Activated CD4-positive, alpha-beta T cell treated with anti-CD3 and anti-CD28 coated beads, Interleukin-2, amount 10 ng/mL, durations not matched to agents 7 days and 5 days (primary cell): ENCODE measurements at places on chromosomes 5 and 9.

- DNase-seq: no peak
Observed at GRCh38 chr9:87714819-87715218, 11.1 kb upstream of the CTSL start.

DNA sequence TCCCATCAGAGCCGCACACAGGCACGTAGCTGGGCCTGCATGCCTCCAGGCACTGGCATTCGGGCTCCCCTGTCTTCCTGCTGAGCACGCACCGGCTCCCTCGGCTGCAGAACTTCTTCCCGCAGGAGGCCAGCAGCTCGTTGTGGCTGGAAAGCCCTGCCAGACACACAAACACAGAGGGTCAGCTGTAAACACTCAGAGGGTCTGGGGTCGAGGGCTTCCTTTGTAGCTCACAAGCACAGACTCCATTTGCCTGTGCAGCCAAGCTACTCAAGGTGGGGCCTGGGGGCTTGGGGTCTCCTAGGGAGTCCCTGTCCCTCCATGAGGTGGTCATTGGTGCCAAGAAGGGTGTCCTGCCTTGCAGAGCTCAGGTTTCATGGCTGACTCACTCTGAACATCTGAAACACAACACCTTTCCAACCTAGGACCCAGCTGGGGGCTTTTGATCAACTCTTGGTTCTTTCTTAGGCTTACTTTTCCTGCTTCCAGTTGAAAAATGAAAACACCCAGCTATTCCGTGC lies 211.4 kb downstream of the FSTL4 start:
- no peak for DNase-seq

DNA sequence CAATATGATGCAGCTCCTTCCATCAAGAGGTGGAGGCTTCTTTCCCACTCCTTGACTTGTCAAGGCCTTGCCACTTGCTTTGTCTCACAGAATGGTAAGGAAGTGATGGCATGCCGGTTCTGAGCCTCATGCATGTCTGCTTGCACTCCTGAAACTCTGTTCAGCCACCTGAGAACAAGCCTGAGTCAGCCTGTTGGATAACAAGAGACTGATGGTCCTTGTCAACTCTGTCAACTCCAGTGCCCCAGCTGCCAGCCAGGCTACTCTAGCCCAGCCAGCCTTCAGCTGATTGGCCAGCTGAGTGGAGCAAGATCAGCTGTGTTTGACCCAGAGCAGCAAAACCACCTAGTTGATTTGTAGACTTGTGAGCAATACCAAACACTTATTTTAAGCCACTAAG lies 4.4 kb upstream of the TENT4A start:
- no peak for DNase-seq

DNA sequence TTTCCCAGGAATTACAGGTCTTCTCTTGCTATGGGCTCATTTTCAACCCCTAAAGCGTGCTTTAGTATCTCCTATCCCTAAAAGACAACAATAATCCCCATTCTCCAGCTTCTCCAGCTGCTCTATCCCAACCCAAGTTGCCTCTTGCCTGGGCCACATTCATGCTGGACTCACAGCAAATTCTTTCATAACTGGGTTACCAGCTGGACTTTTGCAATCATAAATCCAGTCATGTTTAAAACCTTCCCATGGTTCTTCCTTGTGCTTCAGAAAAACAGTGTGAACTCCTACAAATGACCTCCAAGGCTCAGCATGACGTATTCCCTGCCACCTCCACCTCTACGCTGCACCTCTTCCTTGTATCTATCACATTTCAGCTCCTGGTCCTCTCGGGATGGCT lies 346.9 kb downstream of the GADD45G start:
- no peak for DNase-seq

DNA sequence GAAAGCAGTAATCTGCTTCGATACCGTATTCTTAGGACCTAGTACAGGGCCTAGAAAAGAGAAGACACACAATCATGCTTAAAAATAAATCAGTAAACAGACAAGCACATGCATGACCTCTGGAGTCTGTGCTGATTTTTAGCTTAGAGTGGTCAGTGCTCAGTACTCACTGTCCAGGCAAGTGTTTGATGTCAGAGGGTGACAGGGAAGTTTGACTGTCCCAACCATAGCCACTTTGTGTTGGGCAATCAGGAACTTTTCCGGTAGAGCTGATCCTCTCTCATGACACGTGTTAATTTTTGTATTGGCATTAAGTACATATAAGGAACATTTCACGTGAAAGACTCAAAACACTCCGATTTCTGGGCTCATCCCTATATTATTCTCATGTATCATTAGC lies 464.7 kb upstream of the KLF4 start:
- DNase-seq: no peak

- DNase-seq: peak; percentile 61
Observed at GRCh38 chr9:4297786-4298254, 2.0 kb downstream of the GLIS3 start.

DNA sequence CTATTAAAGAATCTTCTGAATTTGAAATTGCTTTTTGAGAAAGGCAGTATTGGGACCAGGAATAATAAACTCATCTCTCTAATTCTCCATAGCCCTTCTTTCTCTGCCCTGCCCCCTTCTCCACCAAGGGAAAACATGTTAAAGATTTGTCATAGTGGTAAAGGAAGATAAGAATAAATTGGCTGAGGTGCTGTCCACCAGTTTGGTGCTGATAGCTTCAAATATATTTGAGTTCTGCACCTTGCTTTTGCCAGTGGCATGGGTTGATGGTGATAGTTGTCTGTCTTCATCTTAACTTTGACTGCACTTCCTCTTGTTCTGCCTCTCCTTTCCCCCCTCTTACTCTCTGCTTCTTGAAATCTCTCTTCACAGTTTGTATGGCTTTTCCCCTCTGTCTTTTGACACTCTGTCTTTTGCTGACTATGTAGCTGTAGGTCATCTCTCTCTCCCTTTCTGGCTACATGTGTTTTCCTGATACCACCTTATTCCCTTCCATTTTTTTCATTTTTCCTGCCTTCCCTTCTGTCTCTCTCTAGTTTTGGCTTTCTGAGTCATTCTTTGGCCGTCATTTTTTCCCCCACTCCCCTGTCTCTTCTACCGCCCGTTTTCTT lies 56.6 kb downstream of the NDUFS4 start:
- DNase-seq: no peak

GRCh38 chr5:27474395-27474794 lies 436.0 kb upstream of the CDH9 start:
- no peak for DNase-seq

DNA sequence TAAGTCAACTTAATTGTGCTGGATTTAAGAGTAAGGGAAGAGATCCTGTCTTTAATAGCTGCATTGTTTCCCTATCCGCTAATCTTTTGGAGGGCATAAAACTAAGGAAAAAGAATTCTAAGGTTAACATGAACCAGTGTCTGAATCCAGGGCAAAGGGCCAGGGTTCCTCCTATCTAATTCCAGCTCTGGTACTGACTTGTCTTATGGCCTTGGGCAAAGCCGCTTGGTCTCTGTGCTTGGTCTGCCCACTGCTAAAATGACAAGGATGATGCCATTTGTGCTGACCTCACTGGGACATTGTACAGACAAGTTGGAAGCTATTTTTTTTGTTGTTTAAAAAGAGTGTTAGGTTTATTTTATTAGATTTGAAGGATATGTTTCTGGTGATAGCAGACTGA lies 334.7 kb upstream of the PIK3R1 start:
- DNase-seq: no peak

DNA sequence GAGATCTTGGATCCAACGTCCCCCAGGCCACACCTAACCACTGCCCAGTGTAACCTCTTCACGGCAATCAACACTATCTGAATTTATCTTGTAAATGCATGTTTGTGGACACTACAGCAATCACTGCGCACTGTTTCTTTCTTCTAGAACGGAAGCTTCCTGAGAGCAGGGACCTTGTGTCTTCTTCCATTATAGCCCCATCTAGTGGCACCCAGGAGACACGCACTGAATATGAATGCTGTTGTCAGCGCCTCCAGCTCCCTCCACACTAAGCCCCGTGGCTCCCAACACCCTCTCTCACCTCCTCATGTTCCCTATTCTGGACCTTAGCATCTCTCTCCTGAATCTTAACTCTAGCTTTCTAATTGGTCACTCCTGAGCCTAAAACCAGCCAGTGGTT lies 72.7 kb downstream of the SMIM23 start:
- DNase-seq: no peak

DNA sequence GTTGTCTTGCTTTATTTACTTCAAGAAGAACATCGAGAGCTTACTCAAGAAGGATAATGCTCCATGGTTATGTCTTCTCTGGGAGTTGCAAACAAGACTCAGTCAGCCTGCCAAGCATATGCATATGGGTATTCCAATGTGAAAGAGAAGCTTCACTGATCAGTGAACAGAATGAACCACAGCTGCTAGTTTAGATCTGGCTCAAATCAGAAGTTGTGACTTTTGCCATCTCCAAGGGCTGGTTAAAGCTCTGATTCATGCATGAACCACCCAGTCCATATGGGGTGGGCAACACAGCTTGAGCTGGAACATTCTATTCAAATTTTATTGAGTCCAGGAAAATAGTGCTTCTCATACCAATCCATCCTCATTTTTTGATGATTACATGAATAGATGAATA lies 50.0 kb downstream of the ATPSCKMT start:
- no peak for DNase-seq

DNA sequence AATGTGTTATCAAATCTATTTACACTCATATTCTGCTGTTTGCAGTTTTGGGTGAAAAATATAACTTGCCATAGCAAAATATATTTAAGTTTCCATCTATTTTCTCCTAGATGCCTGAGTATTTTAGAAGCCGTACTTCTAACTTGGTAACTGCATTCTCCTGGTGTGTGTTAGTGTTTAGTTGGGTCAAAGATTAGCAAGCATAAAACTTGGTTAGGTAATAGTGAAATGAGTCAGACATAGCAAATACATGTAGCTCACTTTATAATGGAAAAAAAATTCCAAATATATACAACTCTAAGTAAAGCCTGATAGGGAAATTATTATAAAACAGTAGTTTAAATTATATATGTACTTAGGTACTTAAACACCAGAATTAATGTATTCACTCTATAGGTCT lies 640.7 kb upstream of the ST8SIA4 start:
- no peak for DNase-seq

- no peak for DNase-seq
Observed at GRCh38 chr9:7478646-7479045, 320.9 kb downstream of the DMAC1 start.

DNA sequence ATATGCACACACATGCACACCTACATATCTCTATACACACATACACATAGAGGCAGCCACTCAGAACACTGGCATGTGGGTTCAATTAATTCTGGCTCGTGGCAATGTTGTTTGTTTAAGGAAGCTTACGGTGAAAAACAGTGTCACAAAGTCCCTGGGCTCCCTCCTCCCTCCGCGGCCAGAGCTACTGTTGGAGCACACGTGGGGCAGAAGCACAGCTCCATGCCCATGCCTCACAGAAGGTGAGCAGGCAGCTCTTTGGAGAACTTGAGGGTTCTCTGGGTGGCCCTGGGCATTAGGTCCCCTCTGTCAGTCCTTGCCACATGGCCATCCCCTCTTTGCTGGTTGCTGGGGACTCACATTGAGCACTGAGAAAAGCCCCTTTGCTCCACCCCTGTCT lies 107.5 kb downstream of the GADD45G start:
- no peak for DNase-seq

GRCh38 chr5:60148366-60148765 lies 254.8 kb upstream of the PDE4D start:
- no peak for DNase-seq

GRCh38 chr9:130215341-130216119 lies 43.3 kb downstream of the NCS1 start:
- no peak for DNase-seq

DNA sequence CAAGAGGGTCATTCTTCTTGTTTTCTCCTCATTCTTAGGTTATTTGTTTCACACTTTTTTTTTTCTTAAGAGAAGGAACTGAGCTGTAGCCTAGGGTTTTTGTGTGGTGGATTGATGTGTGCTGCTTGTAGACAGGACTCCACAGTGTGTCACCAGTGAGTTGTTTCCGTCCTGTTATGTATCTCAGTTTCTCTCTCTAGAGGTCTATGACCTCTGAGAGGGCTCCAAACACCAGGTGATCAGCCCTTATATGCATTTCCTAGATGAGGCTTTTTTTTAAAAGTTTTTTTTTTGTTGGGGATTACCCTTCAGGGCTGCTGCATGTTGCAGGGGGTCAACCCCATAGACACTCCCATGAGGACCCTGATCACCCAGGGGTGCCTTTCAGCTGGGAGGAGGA lies 124.2 kb upstream of the MAST4 start:
- DNase-seq: no peak

- no peak for DNase-seq
Observed at GRCh38 chr5:115934388-115934974, 27.8 kb upstream of the LVRN start.

GRCh38 chr5:122541388-122541787 lies 229.4 kb downstream of the SNCAIP start:
- no peak for DNase-seq

GRCh38 chr9:78091731-78092130 lies 60.1 kb upstream of the GNAQ start:
- DNase-seq: no peak

DNA sequence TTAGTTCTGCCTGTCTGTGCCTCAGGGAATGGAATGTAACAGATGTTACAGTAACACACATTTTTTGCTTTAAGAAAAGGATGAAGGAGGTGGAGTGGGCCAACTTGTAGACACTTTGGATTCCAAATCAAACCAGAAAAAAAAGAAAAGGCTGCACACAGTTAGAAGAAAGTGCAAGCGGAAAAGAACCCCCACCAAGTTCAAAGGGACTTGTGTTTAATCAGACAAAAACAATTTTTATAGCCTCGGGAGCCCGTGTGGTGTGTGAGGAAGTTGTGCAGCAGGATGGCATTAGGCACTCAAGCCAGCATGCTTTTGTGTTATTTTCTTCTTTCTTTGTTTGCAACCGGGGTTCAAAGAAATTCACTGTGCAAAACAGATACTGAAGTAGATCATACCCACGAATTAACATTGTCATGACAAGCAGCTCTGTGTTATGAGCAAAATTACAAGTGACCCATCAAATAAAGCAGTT lies 189.5 kb downstream of the SEMA5A start:
- DNase-seq: no peak

DNA sequence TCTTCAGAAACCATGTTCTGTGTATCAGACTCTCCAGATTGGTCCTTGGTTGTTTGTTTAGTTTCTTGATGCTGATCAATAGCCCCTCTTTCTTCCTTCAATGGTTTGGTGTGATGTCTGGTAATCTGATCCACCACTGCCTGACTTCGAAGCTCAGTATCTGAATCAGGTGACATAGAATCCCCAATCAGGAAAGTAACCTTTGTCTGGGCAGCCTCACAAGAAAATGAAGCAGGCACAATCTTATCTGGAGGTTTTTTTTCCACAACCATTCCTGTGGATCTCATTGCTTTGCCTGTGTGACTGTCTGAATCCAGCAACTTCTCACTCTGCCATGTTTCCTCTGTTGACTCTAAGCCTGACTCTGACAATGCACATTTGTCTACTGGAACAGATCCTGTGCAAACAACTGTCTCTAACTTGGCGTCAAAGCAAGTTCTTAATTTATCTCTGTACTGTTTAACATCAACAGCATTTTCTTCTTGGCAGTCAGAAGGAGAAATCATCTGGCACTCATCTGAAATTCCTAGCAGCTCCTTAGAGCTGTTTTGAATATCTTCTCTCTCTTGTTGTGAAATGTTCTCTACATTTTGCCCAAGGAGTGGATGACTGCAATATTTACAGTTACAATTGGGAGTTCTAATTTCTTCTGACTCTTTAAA lies 37.1 kb upstream of the RAPGEF6 start:
- no peak for DNase-seq

- no peak for DNase-seq
Observed at GRCh38 chr5:150181766-150182545, 7.9 kb upstream of the SLC6A7 start.
